ENCODE measurements at places on chromosomes 6 and 20.

- DNase-seq: no peak
Measured at GRCh38 chr6:144583614-144583954, 298.4 kb downstream of the UTRN start.

DNA sequence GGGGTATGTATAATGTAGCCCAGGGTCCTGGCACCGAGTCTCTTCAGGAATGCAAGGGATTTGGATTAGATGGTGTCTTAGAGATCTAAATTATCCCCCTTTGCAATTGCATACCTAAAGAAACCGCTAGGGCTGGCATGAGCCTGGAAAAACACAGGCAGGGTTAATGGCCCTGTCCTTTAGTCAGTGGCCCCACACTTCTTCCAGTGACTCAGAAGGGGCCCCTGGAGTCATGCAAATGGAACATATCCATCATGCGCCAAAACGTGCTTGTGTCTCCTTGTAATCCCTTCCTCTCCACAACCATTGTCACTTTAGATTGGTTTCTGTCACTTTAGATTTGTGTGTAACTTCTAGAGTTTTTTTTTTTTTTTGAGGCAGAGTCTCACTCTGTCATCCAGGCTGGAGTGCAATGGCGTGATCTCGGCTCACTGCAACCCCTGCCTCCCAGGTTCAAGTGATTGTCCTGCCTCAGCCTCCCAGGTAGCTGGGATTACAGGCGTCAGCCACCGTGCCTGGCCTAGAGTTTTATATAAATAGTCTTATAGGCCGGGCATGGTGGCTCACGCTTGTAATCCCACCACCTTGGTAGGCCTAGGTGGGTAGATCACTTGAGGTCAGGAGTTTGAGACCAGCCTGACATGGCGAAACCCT is 8.7 kb upstream of the MYBL2 start:
- DNase-seq: peak; percentile 59

DNA sequence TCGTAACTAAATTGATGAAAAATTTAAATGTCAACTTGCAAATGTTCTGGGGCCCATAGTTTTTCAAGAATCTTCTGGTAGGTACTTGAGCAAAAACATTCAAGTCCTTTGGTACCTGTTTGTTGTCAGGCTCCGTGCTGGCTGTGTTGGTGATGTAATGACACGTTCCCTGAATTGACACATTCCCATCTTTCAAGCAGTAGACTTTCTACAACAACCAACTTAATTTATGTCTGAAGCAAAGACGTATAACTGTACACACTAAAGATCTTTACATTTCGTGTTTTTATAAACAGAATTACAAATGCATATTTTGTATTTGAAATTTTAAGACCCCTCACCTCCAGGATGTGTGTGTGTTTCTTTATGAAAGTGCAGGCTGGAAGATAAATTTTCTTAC is 49.5 kb downstream of the NCOA3 start:
- no peak for DNase-seq

DNA sequence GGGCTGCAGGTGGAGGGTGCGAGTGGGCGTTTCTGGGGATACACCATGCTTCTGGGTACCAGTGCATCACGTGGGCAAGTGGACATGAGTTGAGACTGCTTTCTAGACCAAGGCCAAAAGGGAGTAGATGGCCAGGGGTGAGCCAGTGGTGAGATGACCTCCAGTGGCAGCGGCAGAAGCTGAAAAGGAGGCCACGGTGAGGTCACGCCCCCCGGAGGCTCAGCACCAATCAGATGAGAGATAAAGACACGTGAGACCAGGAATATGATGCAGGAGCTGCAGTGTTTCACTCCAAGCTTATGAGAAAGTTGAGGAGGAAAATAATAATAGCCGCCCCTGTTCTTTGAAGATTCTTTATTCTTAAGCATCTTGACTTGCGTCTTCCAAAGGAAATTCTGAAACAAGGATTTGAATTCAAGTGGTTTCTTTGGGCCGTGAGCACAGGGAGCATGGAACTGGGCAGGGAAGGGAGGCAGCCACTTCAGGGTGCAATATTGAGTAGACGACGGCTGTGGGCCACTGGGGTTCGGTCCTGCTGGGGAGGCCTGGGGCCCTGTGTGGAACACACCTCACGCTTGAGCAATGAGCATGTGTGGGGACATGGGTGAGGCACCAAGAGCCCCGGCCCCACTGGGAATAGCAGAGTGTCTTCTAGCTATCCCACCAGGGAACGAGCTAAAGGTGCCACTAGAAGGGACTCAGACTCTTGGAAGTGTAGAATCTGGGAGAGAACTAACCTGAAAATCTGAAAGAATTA is 156.7 kb upstream of the LRFN2 start:
- DNase-seq: no peak

- no peak for DNase-seq
Measured at GRCh38 chr20:40860487-40860902, 168.1 kb upstream of the TOP1 start.

DNA sequence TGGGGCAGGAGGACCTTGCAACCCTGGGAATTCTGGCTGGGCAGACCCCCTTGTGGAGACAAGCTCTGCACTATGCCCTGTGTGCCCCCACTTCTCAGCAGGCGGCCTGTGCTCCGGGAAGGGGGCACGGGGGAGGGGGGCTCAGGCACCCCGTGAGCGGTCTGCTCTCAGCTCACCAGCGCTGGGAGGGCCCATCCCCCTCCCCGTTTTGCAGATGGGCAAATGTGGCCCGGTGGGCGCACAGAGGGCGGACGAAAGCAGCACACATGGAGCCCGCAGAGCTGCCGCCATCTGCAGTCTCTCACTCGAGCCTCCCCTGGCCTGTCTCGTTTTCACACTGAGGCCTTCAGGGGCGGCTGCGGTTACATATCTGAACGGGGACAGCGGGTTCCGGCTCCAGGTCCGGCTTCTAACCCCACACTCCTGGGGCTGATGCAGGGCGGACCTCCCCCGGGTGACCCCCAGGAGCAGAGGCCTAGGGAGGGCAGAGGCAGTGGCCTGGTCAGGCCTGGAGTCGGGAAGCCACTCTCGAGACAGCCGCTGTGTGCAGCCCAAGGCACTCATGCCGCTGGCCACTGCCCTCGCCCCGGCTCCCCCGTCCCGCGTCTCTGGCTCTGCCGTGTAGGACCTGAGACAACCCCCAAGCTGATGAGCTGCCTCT is 13.9 kb downstream of the CHRNA4 start:
- no peak for DNase-seq

GRCh38 chr20:45950330-45950646 is 15.8 kb downstream of the PCIF1 start:
- DNase-seq: no peak

DNA sequence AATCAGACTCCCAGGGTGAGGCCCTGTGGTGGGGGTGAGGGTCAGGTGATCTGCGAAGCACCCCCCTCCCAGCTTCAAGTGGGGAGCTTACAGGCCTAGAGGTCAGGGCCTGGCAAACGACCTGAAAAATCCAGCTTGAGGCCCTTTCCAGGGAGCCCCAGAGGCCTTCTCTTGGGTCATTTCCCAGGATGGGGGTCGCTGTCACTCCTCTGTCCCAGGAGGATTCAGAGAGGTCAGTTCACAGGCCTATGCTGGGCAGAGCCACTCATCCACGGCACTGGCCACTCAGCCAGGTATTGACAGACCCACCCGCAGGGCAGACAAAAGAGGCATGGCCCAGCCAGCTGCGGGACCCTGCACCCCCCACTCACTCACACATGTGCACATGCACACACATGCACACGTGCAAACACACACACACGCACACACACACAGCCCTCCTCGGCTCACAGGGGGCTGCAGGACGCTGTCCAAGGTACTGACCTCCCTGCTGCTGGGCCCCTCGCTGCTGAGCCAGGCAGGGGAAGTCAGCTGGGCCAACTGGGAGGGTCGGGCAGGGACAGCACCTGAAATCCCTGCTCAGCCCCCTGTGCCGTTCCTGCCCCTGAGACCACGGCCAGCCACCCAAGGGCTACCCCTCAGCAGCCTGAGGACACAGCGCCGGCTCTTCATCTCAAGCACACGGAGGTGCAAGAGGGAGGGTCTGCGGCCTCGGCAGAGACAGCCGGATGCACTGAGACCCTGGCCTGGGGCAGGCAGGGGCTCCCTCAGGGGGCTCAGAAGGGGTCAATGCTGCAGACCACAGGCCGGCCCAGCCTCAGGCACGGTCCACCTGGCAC is 113.8 kb downstream of the TAF4 start:
- no peak for DNase-seq

GRCh38 chr20:58482416-58482815 is 32.8 kb downstream of the APCDD1L start:
- no peak for DNase-seq

- no peak for DNase-seq
Measured at GRCh38 chr6:107658920-107659865, 164.9 kb downstream of the SCML4 start.

GRCh38 chr6:148934539-148934938 is 187.7 kb downstream of the UST start:
- DNase-seq: no peak

GRCh38 chr20:25009218-25010145 is 16.9 kb upstream of the APMAP start:
- no peak for DNase-seq

DNA sequence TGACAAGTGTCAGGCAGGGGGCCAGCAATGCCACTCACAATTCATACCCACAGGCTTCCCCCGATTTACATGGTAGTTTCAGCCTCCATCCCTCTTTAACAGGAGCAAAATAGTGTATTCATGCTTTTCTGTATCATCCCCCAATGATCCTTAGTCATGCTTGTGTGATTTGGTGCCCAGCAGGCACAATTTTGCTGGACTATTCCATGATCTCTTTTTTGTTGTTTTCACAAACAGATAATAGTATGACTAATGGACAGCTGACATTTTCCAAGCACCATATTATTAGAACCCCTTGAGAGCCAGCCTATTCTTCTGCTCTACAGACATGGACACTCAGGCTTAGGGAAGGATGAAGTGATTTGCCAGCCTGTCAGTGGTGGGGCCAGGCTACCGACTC is 128.2 kb upstream of the RIPOR2 start:
- no peak for DNase-seq

- DNase-seq: no peak
Measured at GRCh38 chr6:147625946-147626345, 117.5 kb downstream of the SAMD5 start.

GRCh38 chr6:10441655-10442009 is 26.8 kb upstream of the TFAP2A start:
- no peak for DNase-seq

GRCh38 chr6:25404091-25404490 is 124.9 kb downstream of the CARMIL1 start:
- DNase-seq: no peak

DNA sequence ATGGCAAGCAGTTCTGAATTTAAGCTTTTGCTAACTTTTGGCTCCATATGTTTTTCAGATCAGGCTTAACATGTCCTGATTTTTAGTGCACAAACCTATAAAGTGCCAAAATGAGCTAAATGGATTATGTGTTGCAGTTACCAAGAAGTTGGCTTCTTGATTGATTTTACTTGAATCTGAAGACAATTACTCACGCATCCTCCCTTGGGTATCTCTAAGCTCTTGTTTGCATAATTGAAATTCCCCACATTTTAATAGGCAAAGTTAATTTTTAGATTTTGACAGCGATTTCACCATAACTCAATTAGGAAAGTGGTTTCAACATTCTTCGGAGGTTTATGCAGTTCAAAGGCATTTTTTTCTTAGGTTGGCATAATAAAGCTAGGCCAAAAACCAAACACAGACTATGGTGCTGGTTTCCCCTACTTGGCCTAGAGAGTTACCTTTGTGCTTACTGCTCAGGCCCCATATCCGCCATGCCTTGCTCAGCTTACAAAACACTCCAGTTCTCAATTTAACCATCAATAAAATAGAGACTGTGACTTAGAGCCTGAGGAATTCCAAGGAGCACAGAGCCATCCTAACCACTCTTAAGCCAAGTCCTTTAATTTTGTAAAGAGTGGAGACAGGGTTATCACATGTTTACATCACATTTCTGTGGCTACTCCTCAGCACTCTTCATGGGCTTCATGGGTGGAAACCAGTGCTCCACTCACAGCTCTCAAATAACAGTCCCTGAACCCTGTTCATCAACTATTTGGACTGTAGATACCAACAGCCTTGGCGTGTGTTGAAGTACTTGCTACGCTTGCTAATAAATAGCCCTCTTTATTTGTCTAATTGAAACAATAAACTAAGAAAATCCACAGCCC is 32.1 kb downstream of the LAMA4 start:
- DNase-seq: no peak

GRCh38 chr20:47319517-47320252 is 36.8 kb downstream of the ZMYND8 start:
- DNase-seq: no peak

DNA sequence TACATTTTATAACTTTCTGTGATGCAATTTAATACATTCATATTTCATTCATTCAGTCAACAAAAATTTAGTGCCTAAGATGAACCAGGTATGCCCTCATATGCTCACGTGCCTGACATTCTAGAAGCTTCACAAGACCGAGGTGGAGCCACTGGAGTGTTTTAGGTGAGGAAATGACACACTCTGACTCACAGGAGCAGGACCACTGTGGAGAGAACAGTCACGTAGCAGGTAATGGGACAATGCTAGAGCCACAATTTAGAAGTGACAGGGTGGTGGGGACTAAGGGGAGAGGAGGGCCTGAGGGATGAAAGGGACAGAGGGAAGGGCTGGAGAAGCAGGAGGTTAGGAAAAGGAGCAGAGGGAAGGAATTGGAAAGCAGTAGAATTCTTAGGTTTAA is 17.6 kb upstream of the HLA-A start:
- peak; percentile 60 for DNase-seq

GRCh38 chr6:138229663-138230179 is 11.4 kb upstream of the PBOV1 start:
- no peak for DNase-seq

- peak; percentile 61 for DNase-seq
Measured at GRCh38 chr20:62739581-62740285, 31.1 kb downstream of the NTSR1 start.

- DNase-seq: no peak
Measured at GRCh38 chr20:60485012-60485760, 527.0 kb downstream of the CDH26 start.

DNA sequence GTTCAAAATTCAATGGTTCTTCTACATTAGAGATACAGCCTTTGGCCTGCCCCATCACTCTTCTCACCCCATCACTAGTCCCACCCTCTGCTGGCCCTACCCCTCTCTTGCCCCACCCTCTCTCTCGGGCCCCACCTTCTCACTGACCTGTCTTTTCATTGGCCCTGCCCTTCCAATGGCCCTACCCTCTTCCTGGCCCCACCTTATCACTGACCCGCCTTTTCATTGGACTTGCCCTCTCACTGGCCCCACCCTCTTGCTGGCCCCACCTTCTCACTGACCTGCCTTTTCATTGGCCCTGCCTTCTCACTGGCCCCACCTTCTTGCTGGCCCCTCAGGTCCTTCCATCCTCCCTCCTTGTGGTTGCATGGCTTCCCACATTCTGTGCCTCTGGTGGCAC is 107.2 kb upstream of the PLEKHG1 start:
- DNase-seq: no peak
